ENCODE measurements at places on chromosomes 12 and 14. TPM values are rescaled to one million over a fixed set of nuclear protein-coding genes. Genes with fewer than 3 reads are reported as not detected.

KLHL33 gene
- polyA plus RNA-seq, result 1.5 TPM

DNA sequence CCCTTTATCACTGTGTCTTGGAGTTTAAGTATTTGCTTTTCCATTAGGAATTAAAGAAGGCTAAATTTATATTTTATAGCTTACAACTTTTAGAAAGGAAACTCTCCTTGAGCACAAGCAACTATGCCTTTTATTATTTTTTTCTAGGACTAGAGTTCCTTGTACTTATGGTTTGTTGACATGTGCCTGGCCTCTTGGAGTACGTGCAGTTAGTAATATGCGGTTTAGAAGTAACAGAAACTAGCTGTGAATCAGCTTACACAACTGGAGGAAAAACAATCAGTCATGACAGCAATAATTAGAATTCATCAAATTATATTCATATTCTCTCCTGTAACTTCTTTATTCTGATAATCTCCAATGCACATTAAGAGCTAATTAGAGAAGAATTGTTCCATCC, 428.7 kb downstream of the AEBP2 start:
- no peak overlapping the region for H3K4me3 ChIP-seq
- no peak for DNase-seq
- H3K27me3 ChIP-seq, result no peaks in the 10 kb centered on the region

SELPLG gene
- polyA plus RNA-seq, result 5.5 TPM

AICDA gene
- polyA plus RNA-seq, result 0.38 TPM

DAO gene
- 0.16 TPM for polyA plus RNA-seq

- H3K4me3 ChIP-seq, result no peak overlapping the region
- H3K27me3 ChIP-seq, result no peaks in the 10 kb centered on the region
- H3K36me3 ChIP-seq, result no peaks in the 10 kb centered on the region
- H3K27ac ChIP-seq, result no peak overlapping the region
- no peak for DNase-seq
- peaks cover 4% of the 10 kb centered on the region for H3K4me1 ChIP-seq
These were observed 105.4 kb downstream of the HMGA2 start for GRCh38 chr12:65929641-65930040.

DNA sequence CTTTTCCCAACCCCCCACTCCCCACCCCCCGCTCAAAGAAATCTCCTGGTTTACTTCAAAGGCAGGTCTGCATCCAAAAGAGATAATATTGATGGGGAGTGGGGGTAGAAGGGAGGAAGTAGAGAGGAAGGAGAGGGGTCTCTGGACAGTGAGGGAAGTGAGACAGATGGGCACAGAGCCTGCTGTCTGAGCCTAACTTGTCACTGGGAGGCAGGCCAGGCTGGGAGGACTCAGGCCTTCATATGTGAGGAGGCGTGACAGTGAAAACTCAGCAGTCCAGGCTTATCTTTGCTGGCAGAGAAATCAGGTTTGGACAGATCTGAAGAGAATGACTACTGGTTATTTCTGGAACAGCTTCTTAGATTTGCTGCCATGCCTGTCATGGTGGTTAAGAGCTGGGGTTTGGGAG, 192.3 kb downstream of the NUAK1 start:
- no peaks in the 10 kb centered on the region for H3K27me3 ChIP-seq
- no peak for DNase-seq
- no peak overlapping the region for H3K4me3 ChIP-seq
- no peak overlapping the region for H3K27ac ChIP-seq
- no peaks in the 10 kb centered on the region for H3K36me3 ChIP-seq

PKP2 gene
- polyA plus RNA-seq, result 2.8 TPM

DNA sequence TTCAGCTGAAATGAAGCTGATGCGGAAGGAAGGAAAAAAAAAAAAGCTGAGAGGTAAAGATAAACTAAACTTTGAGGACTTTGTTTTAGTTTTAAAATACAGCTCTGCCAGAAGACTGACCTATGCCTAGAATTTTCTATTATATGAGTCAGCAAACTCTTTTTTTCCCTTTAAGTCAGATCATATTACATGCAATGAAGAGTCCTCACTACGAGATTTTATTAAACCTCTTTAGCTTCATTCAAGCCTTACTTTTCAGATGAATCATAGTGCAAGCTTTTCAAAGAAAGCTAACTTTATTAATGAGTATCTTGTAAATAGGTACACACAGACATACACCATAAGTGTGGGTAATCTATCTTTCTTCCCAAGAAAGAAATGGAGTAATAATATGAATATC, 57.8 kb upstream of the FSCB start:
- H3K4me1 ChIP-seq, result no peaks in the 10 kb centered on the region
- no peaks in the 10 kb centered on the region for H3K36me3 ChIP-seq
- H3K27ac ChIP-seq, result no peak overlapping the region
- no peak overlapping the region for H3K4me3 ChIP-seq
- DNase-seq, result peak; percentile 23

- H3K36me3 ChIP-seq, result peaks cover 99% of the 10 kb centered on the region
- no peaks in the 10 kb centered on the region for H3K27me3 ChIP-seq
- no peak for DNase-seq
- no peak overlapping the region for H3K27ac ChIP-seq
- H3K4me1 ChIP-seq, result peaks cover 12% of the 10 kb centered on the region
- H3K4me3 ChIP-seq, result no peak overlapping the region
These were observed 163.4 kb upstream of the RTL1 start for GRCh38 chr14:101066826-101067510.

TRAF3 gene
- 10.0 TPM for polyA plus RNA-seq

GRCh38 chr12:92408072-92408900, 262.6 kb upstream of the BTG1 start:
- H3K27ac ChIP-seq, result no peak overlapping the region
- H3K36me3 ChIP-seq, result no peaks in the 10 kb centered on the region
- H3K27me3 ChIP-seq, result no peaks in the 10 kb centered on the region
- DNase-seq, result no peak
- no peak overlapping the region for H3K4me3 ChIP-seq
- peaks cover 13% of the 10 kb centered on the region for H3K4me1 ChIP-seq

GRCh38 chr14:97788846-97789526, 991.8 kb downstream of the VRK1 start:
- H3K36me3 ChIP-seq, result no peaks in the 10 kb centered on the region
- no peak overlapping the region for H3K4me3 ChIP-seq
- no peaks in the 10 kb centered on the region for H3K27me3 ChIP-seq
- DNase-seq, result no peak
- H3K27ac ChIP-seq, result no peak overlapping the region

PTGDR gene
- polyA plus RNA-seq, result 0.37 TPM

GRCh38 chr14:77006132-77006531, 22.4 kb downstream of the IRF2BPL start:
- H3K27ac ChIP-seq, result no peak overlapping the region
- peaks cover 35% of the 10 kb centered on the region for H3K4me1 ChIP-seq
- H3K4me3 ChIP-seq, result no peak overlapping the region
- DNase-seq, result no peak

- H3K4me3 ChIP-seq, result no peak overlapping the region
- no peak overlapping the region for H3K27ac ChIP-seq
- no peaks in the 10 kb centered on the region for H3K27me3 ChIP-seq
- peak; percentile 72 for DNase-seq
- peaks cover 47% of the 10 kb centered on the region for H3K36me3 ChIP-seq
These were observed 9.8 kb upstream of the ZNF385A start for GRCh38 chr12:54394281-54394719.

- no peaks in the 10 kb centered on the region for H3K27me3 ChIP-seq
- H3K27ac ChIP-seq, result no peak overlapping the region
- peaks cover 40% of the 10 kb centered on the region for H3K4me1 ChIP-seq
- H3K4me3 ChIP-seq, result no peak overlapping the region
- no peaks in the 10 kb centered on the region for H3K36me3 ChIP-seq
- no peak for DNase-seq
These were observed 17.6 kb downstream of the ASPG start for GRCh38 chr14:104103061-104103445.

PLXNC1 gene
- 12.2 TPM for polyA plus RNA-seq

CLBA1 gene
- 4.5 TPM for polyA plus RNA-seq

KRT75 gene
- polyA plus RNA-seq, result not detected

EPYC gene
- 0.25 TPM for polyA plus RNA-seq

- H3K4me1 ChIP-seq, result peaks cover 61% of the 10 kb centered on the region
- peak overlapping the region; percentile 70 for H3K27ac ChIP-seq
- DNase-seq, result no peak
- H3K36me3 ChIP-seq, result peaks cover 27% of the 10 kb centered on the region
- H3K4me3 ChIP-seq, result no peak overlapping the region
These were observed 59.8 kb downstream of the PLEKHG3 start for GRCh38 chr14:64763801-64764621.

- H3K27ac ChIP-seq, result no peak overlapping the region
- H3K4me1 ChIP-seq, result peaks cover 3% of the 10 kb centered on the region
- DNase-seq, result peak; percentile 47
- no peaks in the 10 kb centered on the region for H3K36me3 ChIP-seq
- no peaks in the 10 kb centered on the region for H3K27me3 ChIP-seq
- no peak overlapping the region for H3K4me3 ChIP-seq
These were observed 892.9 kb downstream of the DIO2 start for GRCh38 chr14:79318371-79318770.

TSPAN8 gene
- 1.5 TPM for polyA plus RNA-seq

DNA sequence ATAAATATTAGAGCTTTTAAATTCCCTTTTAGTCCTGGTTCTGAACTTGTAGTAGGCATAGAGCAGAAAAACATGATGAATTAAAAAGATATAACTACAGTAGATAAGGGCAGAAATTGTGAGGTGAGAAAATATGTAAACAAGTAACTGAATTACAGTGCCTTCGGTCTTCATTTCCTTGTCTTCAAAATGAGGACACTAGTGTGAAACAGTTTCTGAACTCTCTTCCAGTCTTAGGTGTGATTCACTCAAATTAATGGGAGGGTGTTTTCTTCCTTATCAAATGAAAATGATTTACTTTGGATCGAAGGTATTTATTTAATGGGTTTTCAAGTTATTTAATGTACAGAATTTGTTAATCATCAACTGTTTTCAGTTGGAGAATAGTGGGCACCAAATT, 1.5 kb downstream of the FGD4 start:
- no peaks in the 10 kb centered on the region for H3K36me3 ChIP-seq
- no peak overlapping the region for H3K4me3 ChIP-seq
- H3K27ac ChIP-seq, result no peak overlapping the region

DNA sequence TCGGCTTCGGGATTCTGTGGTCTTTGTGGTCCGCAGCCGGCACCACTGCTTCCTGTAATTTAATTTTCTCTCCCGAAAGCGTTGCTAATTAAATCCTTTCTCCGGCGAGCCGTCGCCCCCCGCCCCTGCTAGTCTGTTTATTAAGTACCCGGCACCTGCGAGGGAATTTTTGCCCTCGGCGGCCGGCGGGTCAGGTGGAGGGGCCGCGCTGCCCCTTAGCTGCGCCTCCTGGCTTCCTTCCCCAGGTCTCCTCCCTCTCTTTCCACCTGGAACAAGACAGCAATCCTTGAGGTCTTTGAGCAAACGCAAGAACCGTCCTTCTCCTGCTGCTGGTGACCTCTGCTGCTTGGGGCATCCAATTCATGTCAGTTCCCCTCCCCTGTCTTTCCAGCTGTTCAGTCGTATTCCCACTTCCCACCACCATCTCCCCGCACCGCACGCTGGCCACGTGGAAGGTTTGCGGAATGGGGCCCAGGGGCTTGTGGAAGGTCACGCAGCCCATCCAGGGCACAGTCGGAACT, 16.2 kb downstream of the ZDHHC22 start:
- no peak overlapping the region for H3K27ac ChIP-seq
- peaks cover 43% of the 10 kb centered on the region for H3K27me3 ChIP-seq
- peaks cover 13% of the 10 kb centered on the region for H3K4me1 ChIP-seq
- H3K4me3 ChIP-seq, result no peak overlapping the region
- H3K36me3 ChIP-seq, result peaks cover 3% of the 10 kb centered on the region

- no peak overlapping the region for H3K4me3 ChIP-seq
- peak overlapping the region; percentile 60 for H3K27ac ChIP-seq
These were observed 48.4 kb downstream of the ATL1 start for GRCh38 chr14:50608302-50608851.

- no peak for DNase-seq
- H3K27ac ChIP-seq, result peak overlapping the region; percentile 87
- H3K4me1 ChIP-seq, result peaks cover 32% of the 10 kb centered on the region
- no peaks in the 10 kb centered on the region for H3K27me3 ChIP-seq
- H3K4me3 ChIP-seq, result peak overlapping the region; percentile 54
- peaks cover 32% of the 10 kb centered on the region for H3K36me3 ChIP-seq
These were observed 1.2 kb downstream of the TAPBPL start for GRCh38 chr12:6452944-6453630.

KLRK1 gene
- polyA plus RNA-seq, result 0.46 TPM

RND1 gene
- polyA plus RNA-seq, result 0.49 TPM

CCDC197 gene
- not detected for polyA plus RNA-seq

DNA sequence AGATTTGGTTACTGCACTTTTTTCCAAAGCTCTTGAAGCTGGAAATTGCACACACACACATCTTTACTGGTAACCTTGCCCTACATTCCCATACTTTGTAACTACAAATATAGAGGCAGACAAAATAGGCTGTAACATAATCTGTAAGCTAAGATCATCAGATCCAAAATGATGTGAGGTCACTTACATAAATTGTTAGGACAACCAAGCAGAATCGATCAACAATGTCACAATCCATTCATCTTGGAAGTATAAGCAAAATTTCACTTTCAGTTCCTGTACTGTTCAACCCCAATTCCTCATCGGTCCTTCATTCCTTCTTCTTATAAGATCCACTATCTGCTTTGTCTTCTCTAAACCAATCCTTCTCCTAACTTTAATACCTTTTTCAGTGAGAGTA, 72.6 kb downstream of the EPS8 start:
- H3K4me1 ChIP-seq, result peaks cover 2% of the 10 kb centered on the region
- no peak overlapping the region for H3K4me3 ChIP-seq
- no peak for DNase-seq
- no peaks in the 10 kb centered on the region for H3K36me3 ChIP-seq

All from muscle of leg (tissue), 16 donors.